ENCODE measurements at places on chromosomes 6 and 20. TPM values are rescaled to one million over a fixed set of nuclear protein-coding genes. Genes with fewer than 3 reads are reported as not detected.

CNPY3 gene
- polyA plus RNA-seq: 70.7 TPM

OR2J3 gene
- not detected for polyA plus RNA-seq

SMIM26 gene
- 167 TPM for polyA plus RNA-seq

DNA sequence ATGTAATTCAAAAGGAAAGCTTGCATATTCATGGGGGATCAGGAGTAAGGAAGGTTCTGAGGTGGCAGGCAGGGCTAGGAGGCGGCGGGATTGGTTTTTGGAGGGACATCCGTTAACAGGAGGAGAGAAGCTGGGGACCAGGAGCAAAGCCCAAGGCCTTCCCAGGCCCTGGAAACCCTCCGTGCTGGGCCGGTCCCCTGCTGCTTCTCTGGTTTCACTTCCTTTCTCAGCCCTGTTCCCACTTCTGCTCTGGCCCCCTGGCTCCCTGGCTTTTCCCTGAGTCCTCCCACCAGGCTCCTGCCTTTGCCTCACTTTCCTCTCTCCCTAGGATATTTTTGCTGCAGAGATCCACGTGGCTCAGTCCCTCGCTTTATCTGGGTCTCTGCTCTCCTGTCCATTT, 26.4 kb upstream of the SALL4 start:
- no peaks in the 10 kb centered on the region for H3K36me3 ChIP-seq
- no peak overlapping the region for H3K4me3 ChIP-seq
- no peaks in the 10 kb centered on the region for H3K4me1 ChIP-seq
- no peaks in the 10 kb centered on the region for H3K27me3 ChIP-seq

- H3K36me3 ChIP-seq: no peaks in the 10 kb centered on the region
- H3K27me3 ChIP-seq: peaks cover 72% of the 10 kb centered on the region
- no peak for DNase-seq
- H3K4me1 ChIP-seq: no peaks in the 10 kb centered on the region
These were observed 112.0 kb upstream of the SIRPA start for GRCh38 chr20:1783245-1783644.

DNA sequence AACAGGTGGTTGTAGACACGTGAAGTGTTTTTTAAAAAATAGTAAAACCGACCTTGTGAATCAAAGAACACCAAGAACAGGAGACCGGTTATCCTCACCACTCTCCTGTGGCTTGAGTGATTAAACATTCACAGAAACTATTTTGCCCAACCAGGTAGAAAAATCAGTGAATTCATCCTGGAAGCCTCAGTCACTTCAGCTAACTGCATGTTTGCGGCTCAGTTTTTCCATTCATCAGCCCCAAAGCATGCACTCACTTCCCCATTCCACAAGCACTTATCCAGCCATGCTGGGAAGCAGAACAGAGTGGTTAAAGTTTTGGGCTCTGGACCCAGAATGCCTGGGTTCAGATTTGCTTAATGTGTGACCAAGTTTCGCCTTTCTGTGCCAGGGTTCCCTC, 2.4 kb downstream of the LRRN4 start:
- peak overlapping the region; percentile 69 for H3K4me3 ChIP-seq
- H3K27ac ChIP-seq: peak overlapping the region; percentile 100
- peaks cover 33% of the 10 kb centered on the region for H3K36me3 ChIP-seq
- DNase-seq: peak; percentile 65

DNA sequence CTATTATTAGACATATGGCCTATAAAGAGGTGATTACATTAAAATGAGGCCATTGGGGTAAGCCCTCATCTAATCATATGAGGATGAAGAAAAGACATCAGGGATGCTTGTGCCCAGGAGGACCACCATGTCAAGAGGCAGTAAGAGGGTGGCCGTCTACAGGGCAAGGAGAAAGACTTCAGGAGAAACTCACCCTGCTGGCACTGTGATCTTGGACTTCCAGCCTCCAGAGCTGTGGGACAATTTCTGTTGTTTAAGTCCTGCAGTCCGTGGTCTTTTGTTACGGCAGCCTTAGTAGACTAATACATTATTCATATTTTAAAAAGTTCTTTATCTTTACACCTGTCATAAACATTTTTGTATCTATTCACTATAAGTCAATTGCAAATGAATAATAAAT, 290.0 kb downstream of the PRL start:
- no peak overlapping the region for H3K4me3 ChIP-seq
- no peaks in the 10 kb centered on the region for H3K36me3 ChIP-seq
- no peak overlapping the region for H3K27ac ChIP-seq
- H3K27me3 ChIP-seq: no peaks in the 10 kb centered on the region
- no peak for DNase-seq
- H3K4me1 ChIP-seq: peaks cover 12% of the 10 kb centered on the region

GRCh38 chr6:132227904-132228303, 173.4 kb downstream of the MOXD1 start:
- no peaks in the 10 kb centered on the region for H3K27me3 ChIP-seq
- H3K4me1 ChIP-seq: no peaks in the 10 kb centered on the region
- no peak overlapping the region for H3K4me3 ChIP-seq
- H3K27ac ChIP-seq: no peak overlapping the region

DNA sequence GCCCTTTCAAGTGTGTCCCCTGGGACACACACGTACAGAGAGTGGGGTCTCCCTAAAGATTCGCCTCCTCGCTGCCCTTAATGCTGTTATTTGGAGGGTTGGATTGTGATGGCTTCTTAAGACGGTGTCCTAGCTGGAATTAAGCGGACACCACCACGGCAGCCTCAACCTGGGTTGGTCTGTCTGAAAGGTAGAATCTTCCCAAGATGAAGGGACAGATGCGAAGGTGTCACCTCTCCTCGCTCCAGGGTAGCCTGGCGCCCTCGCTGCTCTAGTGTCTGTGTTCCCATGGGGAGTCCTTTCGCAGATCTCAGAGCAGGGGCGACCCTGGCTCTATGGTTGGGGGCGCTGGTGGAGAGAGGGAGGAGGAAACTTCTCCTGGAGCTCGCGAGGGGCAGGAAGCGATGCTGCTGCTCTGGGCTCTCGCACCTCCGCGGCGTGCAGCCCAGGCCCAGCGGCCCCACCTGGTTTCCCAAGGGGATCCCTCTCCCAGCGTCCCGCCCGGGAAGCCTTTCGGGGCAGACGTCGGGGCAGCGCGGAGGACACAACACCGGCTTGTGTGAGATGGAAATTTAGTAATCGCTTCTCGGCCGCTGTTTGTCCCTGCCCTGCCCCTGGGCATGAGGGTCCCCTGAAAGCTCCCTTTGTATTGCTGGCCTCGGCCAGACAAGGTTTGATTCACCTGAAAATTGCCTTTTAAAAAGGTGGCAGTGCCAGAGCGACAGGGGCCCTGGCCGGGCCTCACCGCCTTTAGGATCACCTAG, 1.7 kb downstream of the RSPO3 start:
- H3K4me3 ChIP-seq: peak overlapping the region; percentile 79
- no peak overlapping the region for H3K27ac ChIP-seq
- no peak for DNase-seq
- H3K36me3 ChIP-seq: no peaks in the 10 kb centered on the region
- H3K27me3 ChIP-seq: peaks cover 37% of the 10 kb centered on the region

GRCh38 chr20:57630061-57630460, 9.8 kb upstream of the ZBP1 start:
- H3K27me3 ChIP-seq: no peaks in the 10 kb centered on the region
- H3K27ac ChIP-seq: no peak overlapping the region
- H3K4me1 ChIP-seq: no peaks in the 10 kb centered on the region

Data from cardiac muscle cell (in vitro differentiated cells and primary cell).